ENCODE measurements at places on chromosomes 11 and 22.

GRCh38 chr11:19982774-19983495 is 177.3 kb downstream of the DBX1 start:
- DNase-seq, result no peak

- DNase-seq, result no peak
These were observed 42.3 kb upstream of the LINC01488 start for GRCh38 chr11:69439127-69439526.

GRCh38 chr11:38510041-38510440 is 1912.0 kb upstream of the RAG2 start:
- DNase-seq, result no peak

GRCh38 chr11:117996058-117996457 is 9.9 kb downstream of the IL10RA start:
- DNase-seq, result no peak

- no peak for DNase-seq
These were observed 4.2 kb downstream of the ZP1 start for GRCh38 chr11:60871378-60872061.

- DNase-seq, result no peak
These were observed 37.5 kb downstream of the MACROD1 start for GRCh38 chr11:64128255-64129006.

DNA sequence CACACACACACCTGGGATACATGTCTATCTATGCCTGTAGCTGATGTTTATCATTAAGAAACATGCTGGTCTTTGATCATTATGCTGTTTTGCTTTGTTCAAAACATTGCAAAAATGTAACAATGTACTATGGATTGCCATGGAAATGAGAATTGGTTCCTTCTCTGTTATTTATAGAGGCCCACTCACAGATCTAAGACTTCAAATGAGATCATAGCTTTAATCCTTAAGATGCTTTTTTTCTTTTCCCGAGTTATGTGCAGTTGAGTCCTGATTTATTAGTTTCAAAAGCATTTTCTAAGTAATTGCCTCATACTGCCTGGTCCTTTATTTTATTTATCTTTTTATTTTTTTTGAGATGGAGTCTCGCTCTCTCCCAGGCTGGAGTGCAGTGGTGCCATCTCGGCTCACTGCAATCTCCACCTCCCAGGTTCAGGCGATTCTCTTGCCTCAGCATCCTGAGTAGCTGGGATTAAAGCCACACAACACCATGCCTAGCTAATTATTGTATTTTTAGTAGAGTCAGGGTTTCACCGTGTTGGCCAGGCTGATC is 131.4 kb downstream of the LUZP2 start:
- DNase-seq, result no peak

DNA sequence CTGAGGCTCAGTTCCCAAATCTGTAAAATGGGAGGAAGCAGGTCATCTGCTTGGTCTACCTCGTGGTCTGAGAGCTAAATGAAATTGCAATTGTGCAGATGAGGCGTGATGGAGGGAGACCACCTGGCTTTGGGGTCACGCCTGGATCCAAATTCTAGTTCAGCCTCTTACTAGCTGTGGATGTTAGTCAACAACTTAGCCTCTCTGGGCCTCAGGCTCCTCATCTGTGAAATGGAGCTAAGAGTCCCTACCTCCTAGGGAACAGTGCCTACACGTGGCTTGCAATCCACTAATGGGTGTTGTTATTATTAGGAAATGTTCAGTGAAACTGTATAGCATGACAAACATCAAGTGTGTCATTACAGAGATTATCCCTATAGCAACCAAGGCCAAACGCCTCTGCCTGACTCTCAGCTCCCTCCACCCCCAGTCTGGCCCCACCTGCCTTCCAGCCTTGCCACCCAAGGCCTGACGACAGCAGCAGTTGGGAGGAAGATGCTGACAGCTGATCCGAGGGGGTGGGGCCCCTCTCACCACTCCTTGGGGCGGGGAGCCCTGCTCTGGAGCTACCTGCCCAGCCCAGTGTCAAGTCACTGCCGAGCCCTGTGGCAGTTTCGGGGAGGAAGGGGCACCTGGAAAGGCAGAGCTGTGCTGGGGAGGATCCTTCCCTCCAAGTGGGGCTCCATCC is 1.7 kb upstream of the RHOD start:
- no peak for DNase-seq

DNA sequence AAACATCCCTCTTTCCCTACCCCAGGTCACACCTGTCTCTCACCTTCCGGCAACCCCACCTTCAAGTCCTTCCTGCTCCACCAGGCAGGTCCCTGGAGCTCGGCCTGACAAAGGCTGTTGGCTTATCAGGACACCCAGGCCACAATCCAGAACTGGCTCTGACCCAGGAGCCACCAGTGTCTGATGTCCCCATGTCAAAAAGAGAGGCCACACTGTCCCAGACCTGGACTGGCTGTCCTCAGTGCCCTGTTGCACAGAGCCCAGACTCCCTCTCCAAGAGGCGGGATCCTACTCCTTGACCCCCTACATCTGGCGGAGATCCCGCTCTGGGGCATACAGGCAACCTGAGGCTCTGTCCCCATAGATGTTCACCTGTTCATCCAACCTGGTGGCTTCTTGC is 116.0 kb downstream of the MN1 start:
- DNase-seq, result no peak

- no peak for DNase-seq
These were observed 129.2 kb downstream of the MPPED1 start for GRCh38 chr22:43541022-43541421.

DNA sequence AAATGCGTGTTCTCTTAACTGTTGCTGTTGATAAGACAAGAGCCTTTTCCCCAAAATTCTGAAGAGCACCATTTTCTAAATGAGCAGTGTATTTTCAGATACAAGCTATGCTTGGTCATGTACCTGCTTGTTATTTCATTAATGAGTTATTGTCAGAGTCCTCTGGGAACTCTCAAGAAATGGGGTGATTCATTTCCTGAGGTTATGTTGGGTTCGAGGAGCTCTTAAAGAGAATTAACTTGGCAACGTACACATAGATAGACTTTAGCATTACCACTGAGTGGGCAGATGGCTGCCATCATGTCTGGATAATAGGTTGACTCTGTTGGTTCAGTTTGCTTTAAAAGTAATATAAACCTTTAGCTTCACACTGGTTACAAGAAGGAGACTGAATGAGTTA is 87.9 kb upstream of the SORL1-AS1 start:
- DNase-seq, result no peak

GRCh38 chr11:73454987-73455386 is 78.8 kb downstream of the RELT start:
- no peak for DNase-seq

GRCh38 chr22:20463324-20464095 is 25.9 kb upstream of the SCARF2 start:
- peak; percentile 85 for DNase-seq

GRCh38 chr11:62105667-62106191 is 18.1 kb upstream of the INCENP start:
- no peak for DNase-seq

DNA sequence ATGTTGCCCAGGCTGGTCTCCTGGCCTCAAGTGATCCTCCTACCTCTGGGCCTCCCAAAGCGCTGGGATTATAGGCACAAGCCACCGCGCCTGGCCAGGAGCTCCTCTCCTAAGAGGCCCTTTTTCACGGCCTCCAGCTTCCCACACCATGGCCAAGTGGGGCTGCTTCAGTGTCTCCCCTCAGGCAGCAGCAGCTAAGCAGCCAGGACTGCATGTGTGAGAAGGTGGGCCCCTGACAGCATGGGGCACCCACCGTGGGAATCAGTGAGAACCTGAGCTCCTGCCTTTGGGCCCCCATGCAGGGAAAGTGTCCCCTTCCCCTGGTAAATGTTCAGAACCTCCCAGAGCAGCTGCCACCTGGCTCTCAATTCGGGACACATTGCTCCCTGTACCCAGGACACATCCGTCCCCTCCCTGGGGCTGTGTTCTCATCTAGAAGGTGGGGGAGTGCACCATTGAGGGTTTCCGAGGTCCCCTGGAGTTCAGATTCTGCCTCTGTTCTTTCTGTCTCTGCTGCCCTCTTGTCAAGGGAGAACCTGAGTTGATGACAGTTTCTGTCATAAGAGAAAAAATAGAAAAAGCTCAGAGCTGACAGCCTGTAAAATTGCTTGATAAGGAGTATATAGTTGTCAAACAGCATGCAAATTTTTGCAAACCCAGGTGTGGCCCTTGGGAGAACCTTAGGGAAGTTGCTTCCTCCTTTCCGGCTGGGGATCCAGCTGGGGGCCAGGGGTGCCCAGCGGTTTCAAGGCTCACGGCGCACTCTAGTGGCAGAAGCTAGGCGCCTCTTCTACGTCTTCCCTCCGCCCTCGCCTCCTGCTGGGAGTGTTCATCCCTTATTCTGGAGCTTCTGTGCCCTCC is 29.7 kb downstream of the FAM83F start:
- DNase-seq, result peak; percentile 64

DNA sequence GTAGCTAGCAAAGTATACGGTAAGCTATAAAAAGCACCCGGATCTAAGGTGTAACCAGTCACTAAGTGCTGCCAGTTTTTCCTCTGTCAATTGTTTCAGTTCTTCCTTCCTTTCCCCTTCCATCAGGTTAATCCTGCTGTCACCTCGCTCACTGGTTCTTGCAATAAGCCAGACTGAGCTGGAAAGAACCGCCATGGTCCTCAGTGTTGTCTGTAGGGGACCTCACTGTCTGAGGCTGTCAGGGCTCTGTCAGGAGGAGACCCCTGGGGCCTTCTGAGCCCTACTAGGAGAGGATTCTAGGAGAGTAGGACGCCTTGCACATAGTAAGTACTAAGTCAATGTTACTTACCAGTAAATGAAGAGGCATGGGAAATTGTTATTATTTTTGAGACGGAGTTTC is 1.4 kb upstream of the TBC1D22A start:
- no peak for DNase-seq

GRCh38 chr11:3671334-3672254 is at the start of gene CHRNA10:
CHRNA10 (minus strand) TSS chr11:3671384; CDS start chr11:3671312, 72 bp downstream.
- DNase-seq, result no peak

DNA sequence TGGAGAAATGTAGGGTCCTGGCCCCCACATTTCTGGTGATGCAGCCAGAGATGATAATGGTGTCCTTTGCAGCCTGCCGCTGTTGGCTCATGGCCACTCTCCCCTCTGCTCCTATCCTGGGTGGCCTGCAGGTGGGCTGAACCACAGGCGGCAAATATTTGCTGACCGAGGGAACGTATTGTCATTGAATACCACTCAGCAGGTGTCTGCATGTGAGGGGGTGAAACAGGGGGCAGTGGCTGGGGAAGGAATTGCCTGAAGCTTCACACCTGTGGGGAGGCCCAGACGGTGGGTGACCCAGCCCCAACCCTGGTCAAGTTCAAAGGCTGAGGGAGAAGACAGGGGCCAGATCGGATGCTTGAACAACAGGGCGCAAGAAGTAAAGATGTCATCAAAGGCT is 73.3 kb upstream of the WNT11 start:
- no peak for DNase-seq

DNA sequence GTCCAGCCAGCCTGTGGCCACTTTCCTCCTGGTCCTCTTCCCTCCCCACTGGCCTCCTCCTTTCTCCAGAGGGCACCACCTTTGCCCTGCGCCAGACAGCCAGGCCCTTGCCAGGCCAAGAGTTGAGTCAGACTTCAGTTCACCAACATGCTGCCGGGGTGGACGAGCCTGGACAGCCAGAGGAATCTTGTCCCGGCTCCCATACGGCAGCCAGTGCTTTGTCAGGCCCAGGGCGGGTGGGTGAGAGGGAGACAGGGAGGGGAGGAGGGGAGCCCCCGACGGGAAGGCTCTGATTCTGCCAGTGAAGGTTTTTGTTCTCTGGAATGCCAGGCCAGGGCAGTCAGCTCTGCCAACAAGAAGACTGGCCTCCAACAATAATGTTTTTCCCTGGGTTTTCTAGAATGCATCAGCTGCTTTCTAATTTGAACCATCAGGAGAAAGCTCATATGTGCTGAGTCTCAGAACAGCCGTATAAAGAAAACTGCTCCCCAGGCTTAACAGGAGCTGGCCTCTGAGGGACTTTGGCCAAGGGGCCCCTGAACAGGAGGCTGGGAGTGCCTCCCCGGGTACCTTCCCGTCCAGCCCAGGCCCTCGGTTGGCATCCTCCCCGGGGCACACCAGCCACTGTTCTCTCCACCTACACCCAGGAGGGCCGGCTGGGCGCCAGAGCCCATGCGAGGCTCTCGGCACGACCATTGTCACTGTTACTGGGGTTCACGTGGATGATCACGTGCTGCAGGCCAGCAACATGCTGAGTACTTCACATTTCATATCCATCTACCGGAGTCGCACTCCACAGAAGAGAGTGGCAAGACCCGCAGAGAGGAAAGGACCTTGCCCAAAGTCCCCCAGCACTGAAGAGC is 28.6 kb downstream of the LIF start:
- DNase-seq, result no peak

All from MV-4-11 (cell line).